ENCODE measurements at places on chromosomes 1 and 21.
A peak's percentile ranks its signal among the peaks of the same experiment; 100 is the strongest.

- no peak for DNase-seq
These were observed 294.9 kb upstream of the ADGRL2 start for GRCh38 chr1:81505831-81506230.

- no peak for DNase-seq
These were observed 10.3 kb upstream of the LEFTY1 start for GRCh38 chr1:225899044-225899925.

GRCh38 chr21:44299458-44300261 lies at the start of gene PFKL:
TSS of gene PFKL (plus strand) at chr21:44300053. CDS start at chr21:44300106, 53 bp downstream.
- DNase-seq = peak; percentile 48

DNA sequence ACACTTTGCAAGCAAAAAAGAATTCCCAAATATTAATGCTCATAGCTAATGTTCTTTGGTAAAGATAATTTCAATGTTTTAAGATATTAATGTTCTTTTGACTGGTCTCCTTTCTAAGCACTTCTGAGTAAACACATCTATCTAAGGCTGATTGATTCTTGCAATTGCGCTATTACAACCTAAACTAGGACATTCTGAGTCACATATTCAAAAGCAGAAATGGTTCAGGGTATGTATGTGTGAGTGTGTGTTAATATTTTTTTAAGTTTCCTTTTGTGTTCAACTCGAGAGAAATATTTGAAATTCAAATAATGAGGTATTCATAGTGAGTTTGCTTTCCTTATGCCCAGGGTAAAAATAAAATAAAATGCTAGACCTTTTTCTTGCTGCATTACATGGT lies 203.6 kb upstream of the GRIK3 start:
- DNase-seq = no peak

DNA sequence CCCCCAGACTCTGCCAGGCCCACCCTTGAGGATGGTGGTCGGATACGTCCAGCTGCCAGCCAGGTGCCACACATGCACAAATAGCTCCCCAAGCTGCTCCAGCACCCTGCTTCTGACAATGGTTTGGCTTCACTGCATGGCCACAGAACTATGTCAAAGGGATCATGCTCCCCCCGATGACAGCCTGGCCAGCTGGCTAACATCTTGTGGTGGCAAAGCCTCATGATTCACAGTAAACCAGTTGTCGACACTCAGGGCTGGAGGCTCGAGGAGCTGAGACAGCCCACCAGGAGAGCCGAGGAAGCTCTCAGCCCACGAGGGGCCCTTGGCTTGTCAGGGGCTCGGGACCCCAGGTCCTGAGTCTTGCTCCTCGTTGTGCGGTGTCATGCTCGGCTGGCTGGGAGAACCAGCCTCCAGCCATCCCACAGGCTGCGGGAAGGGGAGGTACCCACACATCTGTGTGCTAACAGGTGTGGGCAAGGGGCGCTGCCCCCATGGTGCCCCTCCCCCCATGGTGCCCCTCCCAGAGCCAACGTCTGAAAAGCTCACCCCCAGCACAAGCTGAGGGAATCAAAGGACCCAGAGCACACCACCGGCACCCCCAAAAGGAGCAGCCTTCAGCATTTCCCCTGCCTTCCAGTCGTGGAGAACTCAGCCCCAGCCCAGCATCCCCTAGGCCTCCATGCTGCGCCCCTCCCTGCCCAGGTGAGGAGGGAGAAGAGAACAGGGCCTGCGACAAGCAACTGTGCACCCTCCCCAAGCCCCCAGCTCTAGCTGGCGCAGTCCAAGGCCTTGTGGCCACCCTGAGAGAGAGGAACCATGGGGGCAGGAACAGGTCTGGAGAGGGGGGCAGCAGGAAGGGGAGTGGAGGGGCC lies 41.2 kb downstream of the KIF21B start:
- DNase-seq = no peak

GRCh38 chr1:8578132-8578877 lies 239.1 kb downstream of the RERE start:
- DNase-seq = no peak

GRCh38 chr1:37559080-37559479 lies 2.3 kb downstream of the DNALI1 start:
- no peak for DNase-seq

- DNase-seq = no peak
These were observed 19.6 kb upstream of the PDE9A start for GRCh38 chr21:42633858-42634257.

- no peak for DNase-seq
These were observed 1466.9 kb downstream of the KCNT2 start for GRCh38 chr1:195141294-195141693.

- peak; percentile 14 for DNase-seq
These were observed 18.8 kb downstream of the KNCN start for GRCh38 chr1:46532498-46533178.

DNA sequence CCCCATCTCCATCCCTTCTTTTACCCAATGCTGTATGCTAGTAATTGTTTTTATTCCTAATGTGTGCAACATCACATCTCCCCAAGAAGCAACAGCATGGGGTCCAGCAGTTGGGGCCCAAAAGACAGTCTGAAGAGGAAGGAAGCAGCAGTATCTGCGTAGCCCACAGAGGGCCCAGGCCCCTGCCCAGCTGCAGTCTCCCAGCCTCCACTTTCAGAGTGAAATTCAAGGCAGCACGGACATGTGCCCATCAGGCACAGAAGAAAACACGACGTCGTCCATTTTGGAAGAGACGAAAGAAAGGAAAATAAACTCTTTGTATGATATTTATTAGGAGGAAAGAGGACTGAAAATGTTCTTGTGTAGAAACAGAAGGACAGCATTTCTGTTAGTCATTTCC lies 37.4 kb downstream of the NCF2 start:
- no peak for DNase-seq

GRCh38 chr1:26771643-26772321 lies 16.0 kb upstream of the PIGV start:
- no peak for DNase-seq

GRCh38 chr1:155900161-155900560 lies 11.0 kb downstream of the RIT1 start:
- no peak for DNase-seq

DNA sequence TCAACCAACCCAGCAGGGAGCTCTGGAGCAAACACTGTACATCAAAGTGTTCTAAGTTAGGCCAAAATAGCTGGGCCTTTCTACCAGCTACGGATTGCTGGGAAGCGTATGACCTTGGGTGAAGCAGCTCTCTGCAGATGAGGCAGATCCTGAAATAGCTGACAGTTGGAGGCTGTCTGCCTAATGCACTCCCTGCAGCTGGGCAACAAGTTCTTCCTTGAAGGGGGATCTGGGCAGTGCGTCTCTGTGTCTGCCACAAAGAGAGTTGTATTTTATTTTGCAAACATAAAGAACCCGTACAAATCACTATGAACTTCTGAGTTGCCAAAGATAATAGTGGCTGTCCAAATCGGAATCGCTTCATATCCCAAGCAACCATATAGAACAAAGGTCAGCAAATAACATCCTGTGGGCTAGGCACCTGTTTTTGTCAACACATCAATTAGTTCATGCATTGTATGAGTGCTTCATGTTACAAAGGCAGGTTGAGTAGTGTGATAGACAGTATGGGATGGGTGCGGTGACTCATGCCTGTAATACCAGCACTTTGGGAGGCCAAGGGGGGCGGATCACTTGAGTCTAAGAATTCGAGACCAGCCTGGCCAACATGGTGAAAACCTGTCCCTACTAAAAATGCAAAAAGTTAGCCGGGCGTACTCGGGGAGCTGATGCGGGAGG lies 29.1 kb upstream of the KLF17 start:
- no peak for DNase-seq

GRCh38 chr1:233844692-233845091 lies 59.8 kb upstream of the SLC35F3 start:
- DNase-seq = no peak

- DNase-seq = peak; percentile 51
These were observed 582.8 kb downstream of the PTBP2 start for GRCh38 chr1:97304366-97304765.

- DNase-seq = no peak
These were observed 428.4 kb upstream of the B3GALT2 start for GRCh38 chr1:193614817-193615216.

- no peak for DNase-seq
These were observed 28.1 kb downstream of the A3GALT2 start for GRCh38 chr1:33292726-33293340.

DNA sequence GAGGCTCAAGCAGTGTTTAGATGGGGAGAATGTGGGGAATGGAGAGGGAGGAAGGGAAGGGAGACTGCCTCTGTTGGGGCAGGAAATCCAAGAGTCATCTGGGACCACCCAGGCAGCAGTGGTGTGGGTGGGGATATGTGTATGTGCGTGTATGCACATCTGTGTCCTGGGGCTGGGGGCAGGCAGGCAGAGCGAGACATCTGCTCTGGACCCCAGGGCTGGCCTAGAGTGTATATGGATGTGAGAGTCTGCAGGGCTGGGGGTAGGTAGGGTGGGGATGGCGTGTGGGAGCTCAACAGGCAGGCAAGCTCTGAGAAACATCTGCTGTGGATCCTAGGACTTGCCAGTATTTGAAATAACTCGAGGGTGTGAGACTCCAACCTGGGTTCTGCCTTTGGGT lies 3.5 kb downstream of the PTCH2 start:
- DNase-seq = no peak

GRCh38 chr1:84700070-84700469 lies 9.8 kb upstream of the SSX2IP start:
- DNase-seq = peak; percentile 44

GRCh38 chr1:7554385-7555235 lies 216.5 kb upstream of the VAMP3 start:
- no peak for DNase-seq

- peak; percentile 60 for DNase-seq
These were observed 24.9 kb downstream of the LDLRAP1 start for GRCh38 chr1:25568090-25568833.

DNA sequence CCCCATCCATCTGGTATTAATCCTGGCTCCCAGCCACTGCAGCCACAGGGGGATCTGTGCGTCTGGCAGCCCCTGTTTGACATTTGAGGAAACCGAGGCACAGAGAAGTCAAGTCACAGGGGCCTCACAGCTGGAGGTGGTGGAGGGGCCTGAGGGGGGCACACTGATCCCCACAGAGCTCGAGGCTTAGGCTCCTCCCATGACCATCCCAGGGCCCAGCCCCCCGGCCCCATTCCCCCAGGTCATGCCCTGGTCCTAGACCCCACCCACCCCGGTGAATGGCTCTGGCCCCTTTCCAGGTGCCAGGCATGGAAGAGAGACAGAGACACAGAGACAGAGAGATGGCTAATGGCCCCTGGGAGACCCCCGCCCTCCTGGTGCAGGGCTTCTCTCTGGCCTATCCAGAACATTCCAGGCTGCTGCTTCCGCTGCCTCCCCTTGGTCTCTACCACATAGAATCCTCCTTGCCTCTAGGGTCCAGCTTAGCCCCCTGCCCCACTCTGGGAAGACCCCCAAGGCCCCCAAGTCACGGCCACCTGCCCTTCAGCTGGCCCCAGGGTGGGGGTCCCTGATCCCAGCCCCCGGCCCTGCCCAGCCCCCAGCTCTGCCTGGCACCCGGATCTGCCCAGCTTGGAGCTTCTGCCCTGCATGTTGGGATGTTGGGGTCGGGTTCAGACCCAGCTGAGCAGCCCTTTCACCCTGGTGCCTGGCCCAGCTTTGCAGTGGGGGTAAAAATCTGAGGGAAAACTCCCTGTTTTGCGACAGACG lies 29.2 kb upstream of the LRRC3 start:
- DNase-seq = no peak

DNA sequence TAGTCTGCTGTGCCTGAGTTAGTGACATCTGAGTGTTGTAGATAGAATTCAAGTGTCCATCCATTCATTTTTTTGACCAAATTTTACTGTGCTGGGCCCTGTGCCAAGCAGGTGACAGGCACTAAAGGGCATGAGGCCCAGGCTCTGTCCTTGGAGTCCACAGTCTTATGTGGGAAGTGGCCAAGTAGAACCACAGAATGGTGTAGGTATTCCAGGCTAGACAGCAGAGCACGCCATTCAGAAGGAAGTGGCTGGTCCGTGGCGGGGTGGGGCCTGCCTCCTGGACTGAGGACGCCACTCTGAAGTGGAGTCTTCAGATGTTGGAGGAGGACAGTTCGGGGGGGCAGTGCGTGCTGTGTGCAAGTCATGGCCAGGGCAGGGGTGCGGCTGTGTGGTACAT lies 68.9 kb upstream of the ACTL8 start:
- DNase-seq = no peak

GRCh38 chr1:86914601-86914997 lies at the start of gene HS2ST1:
TSS of gene HS2ST1 (plus strand) at chr1:86914635.
- no peak for DNase-seq

DNA sequence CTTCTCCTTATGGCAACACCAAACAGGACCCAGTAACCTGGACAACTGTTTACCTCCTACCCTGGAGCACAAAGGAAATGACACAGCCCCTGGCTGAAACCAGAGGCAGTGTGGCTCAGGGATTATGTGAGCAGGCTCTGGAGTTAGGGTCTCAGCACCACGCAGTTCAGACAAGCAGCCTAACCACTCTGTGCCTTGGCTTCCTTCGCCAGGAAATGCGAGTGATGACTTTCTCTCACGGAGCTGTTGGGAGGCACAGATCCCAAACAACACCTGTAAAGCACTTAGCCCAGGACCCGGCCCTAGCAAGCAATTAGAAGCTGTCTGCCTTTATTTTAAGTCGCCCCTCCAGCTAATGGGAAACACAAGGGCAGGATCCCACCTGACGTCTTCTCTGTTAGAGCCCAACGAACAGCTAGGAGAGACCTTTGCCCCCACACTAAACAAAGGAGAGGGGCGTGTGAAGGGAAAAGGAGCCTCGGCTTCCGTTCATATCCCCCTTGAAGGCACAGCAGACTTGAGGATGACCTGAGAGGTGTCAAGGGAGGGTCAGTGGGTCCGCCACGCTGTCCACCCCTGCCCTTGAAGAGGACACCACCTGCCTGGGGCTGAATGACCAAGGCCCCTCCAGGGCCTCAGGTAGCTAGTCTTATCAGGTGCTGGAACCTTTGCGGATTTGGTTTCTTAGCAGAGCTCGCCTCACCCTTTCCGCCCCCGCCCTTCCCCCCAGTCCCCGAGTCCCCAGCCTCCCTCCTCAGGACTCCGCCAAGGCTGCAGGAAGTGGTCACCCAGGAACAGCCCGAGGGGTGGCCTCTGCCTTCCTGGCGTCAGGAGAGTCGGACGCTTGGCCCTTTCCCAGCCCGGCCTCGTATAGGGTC lies 860 bp downstream of the TMEM63A start:
- DNase-seq = peak; percentile 34

DNA sequence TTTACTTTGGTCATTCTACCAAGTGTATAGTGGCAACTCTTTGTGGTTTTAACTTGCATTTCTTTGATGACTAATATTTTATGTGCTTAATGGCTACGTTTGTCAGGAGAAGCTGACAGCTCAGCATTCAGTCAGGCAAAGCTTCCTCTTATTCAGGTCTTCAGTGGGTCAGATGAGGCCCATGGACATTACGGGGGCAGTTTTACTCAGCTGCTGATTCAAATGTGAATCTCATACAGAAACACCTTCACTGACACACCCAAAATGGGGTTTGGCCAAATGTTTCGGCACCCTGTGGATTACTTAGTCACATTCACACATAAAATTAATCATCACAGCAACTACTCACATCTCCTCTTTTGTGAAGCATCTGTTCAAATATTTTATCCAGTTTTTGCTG lies 104.9 kb upstream of the PLD5 start:
- no peak for DNase-seq

GRCh38 chr1:160429125-160429561 lies 28.8 kb downstream of the VANGL2 start:
- no peak for DNase-seq

GRCh38 chr1:202237052-202237451 lies 43.5 kb downstream of the LGR6 start:
- no peak for DNase-seq
